ENCODE measurements at places on chromosomes 7 and 10. TPM values are rescaled to one million over a fixed set of nuclear protein-coding genes. Genes with fewer than 3 reads are reported as not detected.

GRCh38 chr7:24653316-24654085 lies 80.2 kb downstream of the PALS2 start:
- no peak overlapping the region for H3K4me3 ChIP-seq
- DNase-seq, result no peak
- no peaks in the 10 kb centered on the region for H3K27me3 ChIP-seq
- no peak overlapping the region for H3K27ac ChIP-seq

DNA sequence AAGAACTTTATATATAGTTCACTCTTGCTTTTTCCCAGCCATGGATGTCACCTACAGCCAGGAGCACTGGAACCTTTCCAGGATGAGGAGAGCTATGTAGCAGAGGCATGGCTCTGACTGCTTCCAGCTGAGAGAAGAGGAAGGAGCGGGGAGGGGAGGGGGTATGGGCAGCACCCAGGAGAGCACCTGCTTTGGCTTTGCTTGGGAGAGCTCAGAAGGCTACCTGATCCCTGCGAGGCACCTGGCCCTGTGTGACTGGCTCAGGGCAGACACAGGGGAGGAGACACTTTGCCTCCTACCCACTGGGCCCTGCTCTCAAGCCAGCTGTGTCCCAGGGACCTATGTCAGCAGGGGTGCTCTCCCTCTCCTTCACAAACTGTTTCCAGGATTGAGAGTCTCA lies 67.1 kb downstream of the HK1 start:
- no peak overlapping the region for H3K4me3 ChIP-seq
- peaks cover 14% of the 10 kb centered on the region for H3K4me1 ChIP-seq
- H3K27me3 ChIP-seq, result no peaks in the 10 kb centered on the region
- H3K36me3 ChIP-seq, result no peaks in the 10 kb centered on the region
- DNase-seq, result no peak
- no peak overlapping the region for H3K27ac ChIP-seq

DNA sequence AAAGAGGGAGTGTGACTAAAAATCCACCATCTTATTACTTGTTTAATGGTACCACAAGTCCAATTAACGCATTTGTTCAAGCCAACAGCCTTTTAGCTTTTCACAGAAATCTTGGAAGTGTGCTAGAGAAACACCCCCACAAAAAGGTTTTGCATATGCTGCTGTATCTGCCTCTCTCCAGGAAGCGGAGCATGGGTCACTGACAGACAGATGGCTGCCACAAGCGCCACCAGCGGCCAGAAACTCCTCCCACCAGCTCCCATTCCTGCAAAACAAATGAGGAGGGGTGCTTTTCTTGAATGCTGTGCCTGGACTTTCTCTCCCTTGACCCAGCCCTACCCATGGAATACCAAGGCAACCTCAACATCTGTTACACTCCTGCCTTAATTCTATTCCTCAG lies 176.3 kb upstream of the LRGUK start:
- no peak for DNase-seq
- no peaks in the 10 kb centered on the region for H3K27me3 ChIP-seq
- no peak overlapping the region for H3K4me3 ChIP-seq
- no peak overlapping the region for H3K27ac ChIP-seq
- peaks cover 6% of the 10 kb centered on the region for H3K36me3 ChIP-seq
- H3K4me1 ChIP-seq, result peaks cover 48% of the 10 kb centered on the region

GRCh38 chr7:824664-825063 lies 7.6 kb upstream of the SUN1 start:
- H3K36me3 ChIP-seq, result peaks cover 2% of the 10 kb centered on the region
- H3K27ac ChIP-seq, result no peak overlapping the region
- H3K27me3 ChIP-seq, result no peaks in the 10 kb centered on the region
- no peak for DNase-seq
- H3K4me1 ChIP-seq, result peaks cover 35% of the 10 kb centered on the region

- H3K27me3 ChIP-seq, result no peaks in the 10 kb centered on the region
- no peak overlapping the region for H3K4me3 ChIP-seq
- DNase-seq, result no peak
- H3K27ac ChIP-seq, result no peak overlapping the region
- no peaks in the 10 kb centered on the region for H3K36me3 ChIP-seq
These were observed 24.0 kb upstream of the HSPA12A start for GRCh38 chr10:116766241-116766827.

DNA sequence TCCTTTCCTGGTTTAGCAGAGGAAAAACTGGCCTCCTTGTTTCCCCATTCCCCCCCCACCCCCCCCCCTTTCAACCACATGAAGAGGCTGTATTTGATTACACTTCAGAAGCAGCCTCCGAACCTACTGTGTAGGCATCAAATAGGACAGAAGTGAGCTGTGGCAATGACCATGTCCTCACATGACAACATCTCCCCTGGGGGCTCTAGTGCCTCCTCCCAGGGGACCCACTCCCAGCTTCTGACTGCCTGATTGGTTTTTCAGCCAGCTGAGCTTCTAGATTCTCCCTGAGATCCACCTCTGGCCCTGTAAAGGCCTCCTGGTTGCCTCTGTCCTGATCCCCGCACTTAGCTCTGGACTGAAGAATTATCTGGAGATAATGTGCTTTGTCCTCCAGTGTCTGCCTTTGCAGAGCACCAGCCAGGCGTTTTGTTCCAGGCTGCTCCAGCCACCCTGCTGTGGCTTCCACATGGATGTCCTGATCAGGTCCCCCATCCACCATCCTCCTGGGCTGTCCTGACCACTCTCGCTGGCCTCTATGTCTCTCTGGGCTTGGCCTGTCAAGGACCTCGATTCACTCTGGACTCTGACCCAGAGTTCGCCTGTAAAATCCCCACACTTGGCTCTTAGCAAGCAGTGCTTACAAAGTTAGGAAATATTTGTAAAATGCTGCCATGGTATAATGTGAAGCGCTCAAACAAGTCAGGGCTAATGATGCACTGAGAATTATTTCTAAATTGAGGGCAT lies 42.4 kb upstream of the TOMM7 start:
- H3K4me3 ChIP-seq, result no peak overlapping the region
- H3K27me3 ChIP-seq, result no peaks in the 10 kb centered on the region
- H3K36me3 ChIP-seq, result no peaks in the 10 kb centered on the region
- no peak for DNase-seq
- no peak overlapping the region for H3K27ac ChIP-seq

- DNase-seq, result no peak
- no peak overlapping the region for H3K4me3 ChIP-seq
- no peaks in the 10 kb centered on the region for H3K27me3 ChIP-seq
- peaks cover 4% of the 10 kb centered on the region for H3K4me1 ChIP-seq
- H3K27ac ChIP-seq, result no peak overlapping the region
These were observed 873.0 kb downstream of the SORCS3 start for GRCh38 chr10:105514106-105514505.

DNA sequence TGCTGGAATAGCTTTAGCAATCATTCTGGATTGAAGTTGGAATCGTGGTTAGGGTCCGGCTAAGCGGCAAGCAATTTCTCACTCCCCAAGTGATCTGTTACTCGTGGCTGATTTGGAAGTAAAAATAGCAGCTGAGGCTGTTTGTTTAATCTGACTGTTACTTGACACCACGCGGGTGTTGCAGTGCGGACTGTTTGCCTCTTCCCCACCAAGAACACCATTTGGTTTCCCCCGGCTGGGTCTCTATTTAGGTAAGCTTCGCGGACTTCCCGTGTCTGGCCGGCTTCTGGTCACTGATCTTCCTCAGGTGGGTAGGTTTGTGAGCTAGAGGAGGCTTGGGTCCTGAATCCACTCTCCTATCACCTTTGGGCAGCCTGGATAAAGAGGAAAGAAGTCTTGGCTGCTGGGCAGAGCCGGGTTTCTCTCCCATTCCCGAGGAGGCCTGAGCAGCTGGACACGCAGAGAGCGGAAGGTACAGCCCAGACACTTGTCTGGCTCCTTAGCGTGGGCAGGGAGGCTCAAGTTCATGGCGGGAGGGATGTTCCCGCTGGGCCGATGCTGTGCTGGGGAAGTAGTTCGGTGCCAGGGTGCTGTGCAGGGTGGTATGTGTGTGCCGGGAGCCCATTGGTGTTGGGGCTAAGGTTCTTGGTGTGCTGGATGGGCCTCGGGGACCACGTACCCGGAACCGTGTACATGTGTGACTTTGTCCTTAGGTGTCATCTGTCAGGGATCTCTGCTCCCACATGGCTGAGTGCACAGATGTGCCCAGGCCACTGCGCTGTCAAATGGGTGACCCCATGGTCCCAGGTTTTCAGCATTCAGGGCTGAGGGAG lies at the start of gene C10orf71:
TSS of gene C10orf71 (plus strand) at position 188 of the 833 bp plus-strand sequence. CDS start 23,376 bp downstream, outside the sequence.
- no peaks in the 10 kb centered on the region for H3K36me3 ChIP-seq
- H3K4me1 ChIP-seq, result no peaks in the 10 kb centered on the region
- no peak within 1 kb of the TSS for H3K4me3 ChIP-seq
- DNase-seq, result peak; percentile 36

- H3K36me3 ChIP-seq, result no peaks in the 10 kb centered on the region
- H3K27ac ChIP-seq, result no peak overlapping the region
- no peaks in the 10 kb centered on the region for H3K27me3 ChIP-seq
- H3K4me1 ChIP-seq, result peaks cover 5% of the 10 kb centered on the region
These were observed 23.8 kb upstream of the FZD1 start for GRCh38 chr7:91240376-91240941.

GRCh38 chr7:44217852-44218402 lies 17.1 kb downstream of the YKT6 start:
- H3K36me3 ChIP-seq, result no peaks in the 10 kb centered on the region
- H3K27ac ChIP-seq, result no peak overlapping the region
- no peaks in the 10 kb centered on the region for H3K27me3 ChIP-seq
- peaks cover 35% of the 10 kb centered on the region for H3K4me1 ChIP-seq
- peak; percentile 43 for DNase-seq

GRCh38 chr10:86057708-86058107 lies 308.9 kb downstream of the GRID1 start:
- H3K27ac ChIP-seq, result no peak overlapping the region
- no peaks in the 10 kb centered on the region for H3K4me1 ChIP-seq
- no peak overlapping the region for H3K4me3 ChIP-seq
- H3K27me3 ChIP-seq, result no peaks in the 10 kb centered on the region
- no peaks in the 10 kb centered on the region for H3K36me3 ChIP-seq
- DNase-seq, result no peak

DNA sequence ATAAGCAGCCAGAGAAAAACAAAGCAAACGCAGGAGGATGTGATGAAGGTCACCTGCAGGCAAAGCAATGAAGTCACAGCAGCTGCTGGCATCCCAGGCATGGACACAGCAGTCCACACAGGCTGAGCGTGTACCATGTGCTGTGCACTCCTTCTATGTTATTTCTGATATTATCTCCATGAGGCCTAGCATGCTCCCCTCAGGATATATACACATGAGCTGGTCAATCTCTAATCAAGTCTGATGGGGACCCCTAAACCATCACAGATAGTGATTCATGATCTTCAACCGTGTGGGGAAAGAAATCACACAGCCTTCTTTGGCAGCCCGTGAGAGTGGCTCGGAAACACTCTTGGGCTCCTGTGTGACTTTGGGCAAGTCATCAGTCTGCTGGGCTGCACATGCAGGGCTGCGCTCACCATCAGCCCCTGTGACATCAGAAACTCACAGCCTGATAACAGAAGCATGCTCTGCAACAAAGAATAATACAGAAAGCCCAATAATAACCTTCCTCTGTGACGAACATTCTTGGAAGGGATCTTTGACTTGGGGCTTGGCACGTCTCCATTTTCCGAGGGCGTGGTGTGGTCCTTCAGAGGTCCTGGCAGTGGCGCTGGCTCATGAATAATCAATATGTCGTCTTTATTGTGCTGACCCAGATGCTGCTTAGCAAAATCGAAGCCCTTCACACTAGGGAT lies 83.0 kb upstream of the ATP6V0A4 start:
- no peak overlapping the region for H3K4me3 ChIP-seq
- DNase-seq, result peak; percentile 69
- H3K4me1 ChIP-seq, result peaks cover 11% of the 10 kb centered on the region
- no peak overlapping the region for H3K27ac ChIP-seq
- H3K36me3 ChIP-seq, result peaks cover 7% of the 10 kb centered on the region
- no peaks in the 10 kb centered on the region for H3K27me3 ChIP-seq

GRCh38 chr7:96723622-96724021 lies 14.0 kb upstream of the SEM1 start:
- no peaks in the 10 kb centered on the region for H3K36me3 ChIP-seq
- DNase-seq, result no peak
- no peak overlapping the region for H3K27ac ChIP-seq
- H3K4me1 ChIP-seq, result no peaks in the 10 kb centered on the region
- no peak overlapping the region for H3K4me3 ChIP-seq

DNA sequence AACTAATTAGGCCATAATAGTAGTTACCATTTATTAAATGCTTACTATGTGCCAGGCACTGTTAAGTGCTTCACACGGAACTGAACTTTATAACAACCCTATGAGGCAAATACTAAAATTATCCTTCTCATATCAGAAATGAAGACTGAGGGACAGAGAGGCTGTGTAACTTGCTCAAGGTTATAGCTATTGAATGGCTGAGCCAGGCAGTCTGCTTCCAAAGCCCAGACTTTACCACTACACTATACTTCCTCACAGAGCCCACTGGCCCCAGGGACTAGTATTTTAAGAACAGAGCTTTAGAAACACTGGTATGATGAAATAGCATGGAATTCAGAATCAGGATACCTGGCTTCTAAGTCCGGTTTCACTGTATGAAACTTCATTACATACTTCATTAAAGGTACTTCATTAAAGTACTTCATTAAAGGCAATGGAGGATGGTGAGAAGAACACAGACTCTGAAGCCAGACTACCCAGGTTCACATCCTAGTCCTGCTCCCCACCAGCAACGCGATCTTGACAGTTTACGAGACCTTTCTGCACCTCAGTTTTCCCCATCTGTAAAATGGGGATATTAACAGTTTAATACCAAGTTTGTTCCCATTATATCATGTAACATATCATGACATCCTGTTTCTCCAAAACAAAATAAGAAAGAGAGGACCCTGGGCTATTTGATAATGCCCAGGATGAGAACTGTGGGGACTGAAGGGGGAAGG lies 19.6 kb downstream of the ANXA11 start:
- DNase-seq, result no peak
- H3K27me3 ChIP-seq, result no peaks in the 10 kb centered on the region
- no peaks in the 10 kb centered on the region for H3K4me1 ChIP-seq

DNA sequence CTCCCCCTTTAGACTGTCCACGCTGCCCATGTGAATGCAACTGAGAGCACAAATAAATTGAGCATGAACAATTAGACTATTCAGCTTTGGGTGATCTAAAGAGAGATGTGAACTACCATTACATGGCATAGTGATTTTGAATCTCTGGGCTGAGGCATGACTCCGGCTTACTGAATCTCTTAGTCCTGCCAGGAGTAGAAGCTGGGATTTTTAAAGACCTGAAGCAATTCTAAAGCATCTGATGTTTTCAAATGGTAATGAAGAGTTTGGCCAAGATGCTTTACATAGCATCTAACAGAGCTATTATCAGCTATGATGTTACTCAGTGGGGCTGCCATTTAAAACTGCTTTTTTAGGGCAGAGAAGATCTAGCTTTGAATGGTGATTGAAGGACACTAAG lies 1059.1 kb downstream of the SORCS3 start:
- H3K4me1 ChIP-seq, result no peaks in the 10 kb centered on the region
- DNase-seq, result no peak
- no peaks in the 10 kb centered on the region for H3K36me3 ChIP-seq
- no peak overlapping the region for H3K4me3 ChIP-seq
- no peaks in the 10 kb centered on the region for H3K27me3 ChIP-seq

The TAS2R4 gene
- polyA plus RNA-seq, result 0.19 TPM

The GPC2 gene
- polyA plus RNA-seq, result 14.2 TPM

The EVX1 gene
- polyA plus RNA-seq, result not detected

The C7orf57 gene
- polyA plus RNA-seq, result 0.41 TPM

The ZNF12 gene
- polyA plus RNA-seq, result 9.5 TPM

The CYP17A1 gene
- not detected for polyA plus RNA-seq

The CUBN gene
- 2.4 TPM for polyA plus RNA-seq

Measured in SK-N-SH (cell line).